ENCODE measurements at places on chromosomes 1 and 21. TPM values are rescaled to one million over a fixed set of nuclear protein-coding genes. Genes with fewer than 3 reads are reported as not detected.

The NVL gene
- 19.1 TPM for total RNA-seq

The AGBL4 gene
- not detected for total RNA-seq

The ZBTB37 gene
- total RNA-seq: 1.1 TPM

The FCRL5 gene
- total RNA-seq: not detected

The CHIT1 gene
- total RNA-seq: not detected

The ESRRG gene
- not detected for total RNA-seq

The BRDT gene
- total RNA-seq: not detected

The TCEA3 gene
- 0.42 TPM for total RNA-seq
